ENCODE measurements at places on chromosomes 4 and X.

GRCh38 chr4:44157611-44158277, 290.9 kb downstream of the KCTD8 start:
- no peak for DNase-seq

GRCh38 chr4:89356086-89356485, 48.5 kb upstream of the GPRIN3 start:
- no peak for DNase-seq

DNA sequence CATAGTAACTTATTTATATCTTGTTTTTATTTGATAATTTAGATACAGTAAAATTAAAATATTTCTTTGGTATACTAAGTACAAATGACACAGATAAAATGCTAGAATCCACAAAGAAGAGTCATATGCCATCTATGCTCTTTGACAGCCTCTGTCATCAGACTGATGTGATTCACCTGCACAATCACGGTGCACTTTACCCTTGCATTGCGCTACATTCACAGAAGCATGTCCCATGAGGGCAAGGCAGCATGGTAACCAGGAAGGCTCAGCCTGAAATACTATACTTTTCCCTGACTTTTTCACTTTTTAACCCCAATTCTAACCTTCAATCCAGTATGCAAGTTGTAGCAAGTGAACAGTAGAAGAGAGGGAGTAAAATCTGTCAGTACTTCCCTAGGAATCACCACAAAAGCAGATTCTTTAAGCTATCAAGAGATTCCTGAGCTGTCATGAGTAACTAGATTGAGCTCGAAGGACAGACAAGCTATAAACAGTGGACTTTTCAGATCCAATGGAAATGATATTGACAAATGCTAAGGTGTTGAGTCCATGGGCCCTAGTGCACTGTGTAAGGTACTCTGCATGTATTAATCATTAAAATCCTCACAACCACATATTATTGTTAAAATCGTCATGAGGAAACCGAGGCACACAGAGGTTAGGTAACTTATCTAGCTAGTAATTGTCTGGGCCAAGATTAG, 14.2 kb downstream of the SEC24D start:
- no peak for DNase-seq

DNA sequence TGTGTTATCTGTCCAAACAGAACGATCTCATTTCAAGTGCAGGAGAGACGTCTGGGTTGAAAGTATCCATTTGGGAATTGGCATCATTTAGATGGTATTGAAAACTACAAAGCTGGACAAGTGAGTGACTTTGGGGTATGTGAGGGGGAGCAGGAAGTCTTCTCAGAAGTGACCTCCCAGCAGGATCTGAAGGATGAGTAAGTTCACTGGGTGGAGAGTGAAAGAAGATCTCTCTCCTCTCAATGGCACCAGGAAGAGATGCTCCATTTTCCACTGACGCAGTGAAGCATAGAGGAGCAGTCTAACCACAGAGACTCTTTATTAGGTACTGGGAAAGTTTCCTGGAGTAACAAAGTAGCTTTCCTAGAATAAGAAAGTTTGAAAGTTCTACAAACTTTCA, 161.0 kb downstream of the CPE start:
- DNase-seq = no peak

DNA sequence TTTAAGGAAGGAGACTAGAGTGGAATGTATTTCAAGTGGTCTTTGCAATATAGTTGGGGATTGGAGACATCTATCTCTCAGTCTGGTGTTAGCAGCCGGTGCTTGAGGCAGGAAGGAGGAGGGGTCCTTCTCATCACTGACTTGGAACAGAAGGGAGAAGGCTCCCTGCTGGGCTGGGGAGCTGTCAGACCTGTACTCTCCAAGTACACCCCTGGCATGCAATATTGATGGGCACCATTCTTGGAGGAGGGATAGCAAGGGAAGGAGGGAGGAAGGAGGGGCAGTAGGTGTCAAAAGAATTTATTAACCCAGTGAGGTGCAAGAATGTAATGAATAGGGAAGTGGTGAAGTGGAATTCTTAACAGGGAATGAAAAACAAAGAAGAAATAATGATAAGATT, 338.8 kb downstream of the UNC5C start:
- no peak for DNase-seq

GRCh38 chrX:32530802-32531403, 680.4 kb downstream of the DMD start:
- no peak for DNase-seq

DNA sequence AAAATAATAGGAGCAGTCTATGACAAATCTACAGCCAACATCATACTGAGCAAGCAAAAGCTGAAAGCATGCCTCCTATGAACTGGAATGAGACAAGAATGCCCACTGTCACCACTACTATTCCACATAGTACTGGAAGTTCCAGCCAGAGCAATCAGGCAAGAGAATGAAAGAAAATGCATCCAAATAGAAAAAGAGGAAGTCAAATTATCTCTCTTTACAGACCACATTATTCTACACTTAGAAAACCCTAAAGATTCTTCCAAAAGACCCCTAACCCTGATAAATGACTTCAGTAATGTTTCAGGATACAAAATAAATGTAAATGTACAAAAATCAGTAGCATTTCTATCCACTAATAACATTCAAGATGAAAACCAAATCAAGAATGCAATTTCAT, 249.0 kb downstream of the STK32B start:
- no peak for DNase-seq

GRCh38 chr4:3263053-3263875, 14.3 kb downstream of the MSANTD1 start:
- no peak for DNase-seq

DNA sequence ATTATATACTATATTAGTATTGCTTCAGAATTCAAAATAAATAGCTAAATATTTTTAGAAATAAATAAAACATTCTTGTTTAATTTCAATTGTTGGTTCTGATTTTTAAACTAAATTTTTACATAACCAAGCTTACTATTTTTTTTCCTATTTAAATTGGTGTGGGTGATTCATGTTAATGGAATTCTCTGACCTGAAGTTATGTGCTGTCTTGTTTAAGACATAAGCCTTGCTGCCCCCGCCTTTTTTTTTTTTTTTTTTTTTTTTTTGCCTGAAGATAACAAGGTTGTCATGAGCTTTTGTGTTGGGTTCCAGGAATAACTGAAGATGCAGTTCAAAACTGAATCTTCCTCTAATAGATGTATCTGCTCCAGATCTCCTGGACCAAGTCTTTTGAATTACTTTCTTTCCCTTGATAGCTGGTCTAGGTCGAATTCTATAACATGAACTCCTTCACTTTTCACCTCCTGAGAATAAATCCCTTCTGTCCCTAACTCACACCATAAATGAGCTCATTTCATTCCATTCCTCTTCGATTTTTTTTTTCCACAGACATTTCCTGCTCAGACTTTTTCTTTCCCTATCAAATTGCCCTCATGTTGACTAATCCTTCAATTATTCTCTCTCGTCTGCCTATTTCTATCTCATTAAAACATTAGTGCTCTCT, 261.5 kb upstream of the FTHL17 start:
- no peak for DNase-seq

DNA sequence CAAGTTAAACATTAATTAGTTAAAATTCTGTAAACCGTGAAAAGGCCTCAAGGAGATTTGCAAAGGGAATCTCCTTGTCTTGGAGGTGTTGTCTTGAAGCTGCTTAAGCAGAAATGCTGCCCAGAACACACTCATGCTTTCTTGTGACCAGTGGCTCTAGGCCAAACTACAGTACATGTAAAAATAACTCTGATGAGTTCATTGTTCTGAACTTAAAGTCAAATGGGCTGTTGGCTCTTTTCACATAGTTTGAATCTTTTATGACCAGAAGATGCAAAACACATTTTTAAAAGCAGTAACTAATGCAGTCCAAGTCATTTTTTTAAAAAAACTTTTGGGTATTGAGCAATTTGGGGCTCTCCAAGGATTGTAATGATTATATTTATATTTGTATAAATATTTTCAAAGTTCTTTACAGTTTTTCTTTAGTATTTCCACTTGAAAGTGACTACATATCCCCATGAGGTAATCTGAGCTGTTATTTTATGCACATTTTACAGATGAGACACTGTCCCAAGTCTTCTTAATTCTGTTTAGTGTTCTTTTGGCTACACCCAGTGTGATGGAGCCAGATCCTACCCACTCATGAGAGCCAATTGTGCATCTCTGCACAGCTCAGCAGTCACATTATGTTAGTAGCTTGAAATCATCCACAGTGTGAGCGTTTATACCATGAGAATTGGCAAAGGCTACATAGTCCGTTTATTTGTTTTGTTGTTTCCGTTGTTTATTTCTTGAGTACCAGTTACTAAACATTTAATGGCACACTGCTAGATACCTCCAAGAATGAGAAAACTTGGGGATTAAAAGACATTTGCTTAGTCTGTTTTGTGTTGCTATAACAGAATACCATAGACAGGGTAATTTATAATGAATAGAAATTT, 112.8 kb upstream of the ATXN3L start:
- no peak for DNase-seq

DNA sequence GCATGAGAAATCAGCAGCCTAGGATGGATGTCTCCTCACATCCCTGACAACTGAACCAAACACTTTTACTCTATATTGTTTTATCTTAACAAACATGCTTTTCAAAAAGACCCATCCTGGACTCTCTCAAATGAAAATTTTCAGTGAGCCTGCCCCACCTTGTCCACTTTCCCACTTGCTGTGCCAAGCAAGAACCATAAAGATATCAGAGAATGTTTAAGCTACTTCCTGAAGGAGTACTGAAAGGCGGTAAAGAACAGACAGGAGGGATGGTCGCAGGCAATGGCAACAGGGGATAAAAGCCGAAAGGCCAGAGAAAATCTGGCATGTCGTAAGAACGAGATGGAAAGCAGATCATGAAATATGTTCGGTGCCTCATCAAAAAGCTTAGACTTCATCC, 10.5 kb downstream of the APBB2 start:
- no peak for DNase-seq

DNA sequence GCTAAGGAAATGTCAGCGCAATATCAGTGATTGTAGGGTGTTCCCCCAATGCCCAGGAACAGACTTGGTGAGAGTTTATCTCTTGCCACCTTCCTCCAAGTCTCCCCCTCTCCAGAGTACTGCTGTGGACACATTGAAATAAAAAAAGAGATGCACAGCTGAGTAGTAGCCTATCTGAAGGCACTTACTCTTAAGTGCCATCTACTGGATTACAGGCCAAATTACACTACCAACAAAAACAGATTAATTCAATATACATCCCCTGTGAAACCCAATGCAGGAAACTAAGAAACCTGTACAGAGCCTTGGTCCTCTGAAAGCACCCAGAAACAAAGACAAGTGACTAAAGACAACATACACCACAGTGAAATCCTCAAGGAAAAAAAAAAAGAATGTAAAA, 460.3 kb downstream of the ZIC3 start:
- no peak for DNase-seq

DNA sequence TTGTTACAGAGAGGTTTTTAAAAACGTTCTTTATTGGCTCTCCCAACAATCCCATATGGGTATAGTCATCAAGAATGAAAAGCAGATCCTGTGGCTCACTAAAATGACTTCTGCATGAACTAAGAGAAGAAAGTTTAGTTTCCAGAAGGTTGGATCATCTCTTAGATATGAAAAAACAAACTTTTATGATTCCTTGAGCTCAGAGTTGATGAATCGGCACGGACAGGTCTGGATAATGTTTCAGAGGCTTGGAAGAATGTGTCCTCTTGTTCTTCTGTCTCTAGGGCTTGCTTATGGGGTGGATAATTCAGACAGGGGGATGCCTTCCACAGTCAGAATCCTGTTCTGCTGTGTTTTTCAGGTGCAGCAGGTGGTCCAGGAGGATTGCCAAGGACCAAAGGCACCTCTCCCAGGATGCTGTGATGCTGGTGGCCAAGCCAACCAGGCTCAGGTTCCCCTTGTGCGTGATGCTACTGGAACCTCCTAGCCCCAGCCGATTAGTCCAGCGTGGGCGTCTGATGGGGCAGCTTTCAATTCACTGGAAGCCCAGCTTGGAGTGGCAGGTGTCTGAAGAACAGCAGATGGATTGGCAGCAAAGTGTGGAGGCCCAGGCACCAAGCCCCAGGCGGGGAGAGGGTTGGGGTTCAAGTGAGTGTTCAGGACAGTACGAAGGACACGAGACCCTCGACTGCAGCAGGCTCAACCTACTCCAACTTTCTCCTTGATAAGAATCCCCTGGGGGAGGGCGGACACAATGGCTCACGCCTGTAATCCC, 30.3 kb downstream of the CCKAR start:
- DNase-seq = no peak

- no peak for DNase-seq
Measured at GRCh38 chr4:118783887-118784286, 52.0 kb downstream of the SEC24D start.

DNA sequence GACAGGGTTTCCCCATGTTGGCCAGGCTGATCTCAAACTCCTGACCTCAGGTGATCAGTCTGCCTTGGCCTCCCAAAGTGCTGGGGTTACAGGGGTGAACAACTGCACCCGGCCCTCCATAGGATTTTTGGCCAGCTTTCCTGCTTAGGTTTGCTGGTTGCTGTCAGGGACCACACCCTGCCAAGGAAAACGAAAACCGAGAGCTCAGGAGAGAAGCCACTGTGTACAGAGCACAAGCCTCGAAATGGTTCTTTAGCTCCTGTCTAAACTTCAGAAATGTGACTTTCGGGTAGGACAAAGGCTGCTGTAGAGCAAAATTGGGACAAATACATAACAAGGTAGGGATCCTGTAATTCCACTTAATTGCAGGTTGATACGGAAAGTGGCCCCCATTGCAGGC, 146.3 kb upstream of the ATP6AP2 start:
- DNase-seq = no peak

GRCh38 chr4:136861091-136861490, 671.2 kb downstream of the PCDH18 start:
- DNase-seq = no peak

DNA sequence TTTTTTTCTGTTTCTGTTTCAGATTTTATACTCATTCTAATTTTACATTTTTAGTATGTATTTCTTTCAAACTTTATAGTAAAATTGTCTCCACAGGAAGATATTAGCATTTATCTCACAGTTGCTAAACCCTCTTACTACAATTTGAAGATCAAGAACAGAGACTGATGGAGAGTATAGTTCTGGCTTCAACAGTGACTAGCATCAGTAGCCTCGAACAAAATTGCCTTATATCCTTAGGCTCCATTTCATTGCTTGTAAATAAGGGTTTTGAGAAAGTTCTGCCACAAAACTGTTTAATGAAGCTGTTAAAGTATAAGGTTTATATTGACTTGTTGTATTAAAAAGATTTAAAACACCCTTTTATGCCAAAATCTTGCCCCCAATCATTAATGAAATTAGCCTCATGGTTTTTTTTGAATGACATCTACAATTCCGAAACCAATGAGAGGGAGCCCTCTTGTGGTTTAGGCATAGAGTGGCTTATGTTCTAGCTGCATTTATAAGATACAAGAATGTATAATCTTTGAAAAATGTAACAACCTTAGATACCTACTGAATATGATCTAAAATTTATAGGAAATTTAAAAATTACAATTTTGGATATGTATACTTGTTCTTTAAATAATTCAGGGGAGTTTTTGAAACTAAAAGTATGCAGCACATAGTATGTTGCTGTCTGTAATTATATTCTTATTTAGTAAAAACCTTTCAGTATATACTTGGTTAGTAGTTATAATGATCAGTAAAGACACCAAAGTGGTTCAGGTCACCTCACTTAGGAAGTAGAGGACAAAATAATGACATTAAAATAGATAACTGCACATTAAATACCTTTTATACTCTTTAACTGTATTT, 109.8 kb upstream of the HPGD start:
- no peak for DNase-seq
